PC-3 (cell line): ENCODE measurements at places on chromosomes 1 and 21.

GRCh38 chr1:1173793-1174415 lies at the start of gene TTLL10:
Gene TTLL10, plus strand, starts transcription at chr1:1173880. Its CDS starts 5,336 bp downstream, at chr1:1179216.
- DNase-seq: no peak

DNA sequence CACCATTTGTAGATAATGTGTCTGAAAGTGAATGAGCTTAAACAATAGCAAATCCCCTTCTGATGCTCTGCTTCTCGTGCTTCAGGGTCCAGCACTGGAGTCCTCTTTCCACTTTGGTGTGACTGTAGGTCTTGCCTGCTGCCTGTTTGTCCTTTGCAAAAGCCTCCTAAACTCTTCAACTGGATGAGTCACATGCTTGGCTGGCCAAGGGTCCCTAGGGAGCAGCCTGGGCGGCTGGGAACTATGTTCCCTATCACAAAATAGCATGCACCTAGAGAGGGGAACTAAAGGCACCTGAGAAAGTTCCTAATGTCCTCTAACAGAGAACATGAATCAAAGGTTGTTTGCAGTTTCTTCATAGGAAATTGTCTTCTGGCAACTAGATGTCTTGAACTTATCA lies 607.2 kb upstream of the PLXNA2 start:
- no peak for DNase-seq

GRCh38 chr1:151036356-151036755 lies at the start of gene BNIPL:
Gene BNIPL, plus strand, starts transcription at chr1:151036586. Its CDS starts 140 bp downstream, at chr1:151036726.
- DNase-seq: peak; percentile 21

DNA sequence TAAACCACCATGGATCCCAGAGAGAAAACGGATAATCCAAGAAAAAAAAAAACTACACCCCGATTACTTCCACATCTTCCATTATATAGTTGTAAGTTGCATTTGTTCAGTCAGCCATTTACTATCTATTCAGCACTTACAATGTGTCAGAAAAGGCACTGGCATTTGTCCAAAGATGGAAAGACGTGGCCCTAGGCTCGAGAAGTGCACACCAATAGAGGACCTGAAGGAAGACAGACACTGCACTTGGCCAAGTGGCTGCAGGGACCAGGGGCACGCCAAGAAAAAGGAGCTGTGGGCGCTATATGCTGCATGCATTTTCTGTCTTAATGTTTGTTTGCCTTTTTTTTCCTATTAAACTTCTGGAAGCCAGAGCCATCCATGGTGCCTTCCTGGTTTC lies 45.2 kb upstream of the LYST start:
- DNase-seq: no peak

- DNase-seq: no peak
These were observed 28.7 kb downstream of the PHC2 start for GRCh38 chr1:33402206-33402605.

GRCh38 chr1:109338091-109338490 lies 31.3 kb upstream of the MYBPHL start:
- DNase-seq: no peak

DNA sequence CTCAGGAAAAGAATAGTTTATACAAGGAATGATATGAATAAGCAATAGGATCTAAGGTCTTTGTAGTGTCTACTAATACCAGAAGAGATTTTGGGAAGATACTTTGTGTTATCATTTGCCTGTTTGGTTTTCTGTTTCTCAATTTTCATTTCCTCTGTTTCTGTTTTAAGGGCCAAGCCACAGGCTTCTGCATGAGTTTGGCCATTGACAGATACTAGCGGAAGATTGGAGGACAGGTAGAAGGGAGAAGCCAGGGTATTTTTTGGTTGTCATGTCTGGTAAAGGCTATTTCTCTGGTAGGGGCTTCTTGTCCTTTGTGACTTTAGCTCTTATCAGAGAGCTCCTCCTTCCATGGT lies 51.4 kb downstream of the HS2ST1 start:
- DNase-seq: no peak

- no peak for DNase-seq
These were observed 18.8 kb downstream of the PPP1R12B start for GRCh38 chr1:202367271-202367670.

GRCh38 chr1:156912310-156912709 lies 8.1 kb upstream of the LRRC71 start:
- DNase-seq: no peak

DNA sequence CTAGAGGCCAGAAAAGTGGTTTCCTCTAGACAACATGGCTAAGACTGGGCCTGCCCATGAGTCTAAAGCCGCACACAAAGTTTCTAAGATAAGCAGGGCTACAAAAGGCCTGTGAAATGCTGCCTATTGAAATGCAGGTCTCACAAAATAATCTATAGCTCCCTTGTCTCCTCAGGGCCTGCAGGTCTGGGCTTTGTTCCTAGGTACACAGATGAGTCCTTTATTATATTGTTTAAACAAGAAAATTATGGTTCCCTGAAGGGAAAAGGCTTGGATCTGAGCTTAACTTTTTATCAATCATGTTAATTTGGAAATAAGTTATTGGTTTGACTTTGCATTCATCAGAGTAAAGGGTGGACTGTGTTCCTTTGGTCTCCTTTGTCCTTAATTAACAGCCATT lies 413.4 kb upstream of the BEND5 start:
- peak; percentile 9 for DNase-seq

DNA sequence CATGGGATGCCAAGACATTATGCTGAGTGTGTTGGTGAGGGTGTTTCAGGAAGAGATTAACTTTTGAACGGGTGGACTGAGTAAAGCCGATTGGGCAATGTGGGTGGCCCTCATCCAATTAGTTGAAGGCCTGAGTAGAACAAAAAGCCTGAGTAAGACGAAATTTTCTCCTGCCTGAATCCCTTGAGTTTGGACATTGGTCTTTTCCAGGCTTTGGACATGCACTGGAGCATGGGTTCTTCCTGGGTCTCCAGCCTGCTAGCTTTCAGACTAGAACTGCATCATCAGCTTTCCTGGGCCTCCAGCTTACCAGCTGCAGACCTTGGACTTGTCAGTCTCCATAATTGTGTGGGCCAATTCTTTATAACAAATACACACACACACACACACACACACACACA lies 63.6 kb downstream of the NIBAN1 start:
- no peak for DNase-seq

- no peak for DNase-seq
These were observed 101.1 kb upstream of the TIAM1 start for GRCh38 chr21:31445137-31445536.

GRCh38 chr1:9413071-9413876 lies 120.6 kb downstream of the SPSB1 start:
- DNase-seq: peak; percentile 85

GRCh38 chr1:210236386-210236839 lies 3.8 kb downstream of the SERTAD4 start:
- no peak for DNase-seq
